ENCODE measurements at places on chromosomes 11 and 22. TPM values are rescaled to one million over a fixed set of nuclear protein-coding genes. Genes with fewer than 3 reads are reported as not detected.
A peak's percentile ranks its signal among the peaks of the same experiment; 100 is the strongest.

The GDPD4 gene
- not detected for polyA plus RNA-seq

The CRYBA4 gene
- not detected for polyA plus RNA-seq

The SLN gene
- not detected for polyA plus RNA-seq

GRCh38 chr11:83284501-83285150 is 1.5 kb downstream of the CCDC90B start:
- H3K36me3 ChIP-seq = no peaks in the 10 kb centered on the region
- peaks cover 18% of the 10 kb centered on the region for H3K4me1 ChIP-seq
- H3K4me3 ChIP-seq = peak overlapping the region; percentile 78

- no peaks in the 10 kb centered on the region for H3K36me3 ChIP-seq
- no peaks in the 10 kb centered on the region for H3K27me3 ChIP-seq
- DNase-seq = no peak
- no peak overlapping the region for H3K27ac ChIP-seq
- no peak overlapping the region for H3K4me3 ChIP-seq
- H3K4me1 ChIP-seq = no peaks in the 10 kb centered on the region
Observed at GRCh38 chr11:70546191-70546940, 148.0 kb downstream of the CTTN start.
